ENCODE measurements at places on chromosomes 12 and 14. TPM values are rescaled to one million over a fixed set of nuclear protein-coding genes. Genes with fewer than 3 reads are reported as not detected.

DNA sequence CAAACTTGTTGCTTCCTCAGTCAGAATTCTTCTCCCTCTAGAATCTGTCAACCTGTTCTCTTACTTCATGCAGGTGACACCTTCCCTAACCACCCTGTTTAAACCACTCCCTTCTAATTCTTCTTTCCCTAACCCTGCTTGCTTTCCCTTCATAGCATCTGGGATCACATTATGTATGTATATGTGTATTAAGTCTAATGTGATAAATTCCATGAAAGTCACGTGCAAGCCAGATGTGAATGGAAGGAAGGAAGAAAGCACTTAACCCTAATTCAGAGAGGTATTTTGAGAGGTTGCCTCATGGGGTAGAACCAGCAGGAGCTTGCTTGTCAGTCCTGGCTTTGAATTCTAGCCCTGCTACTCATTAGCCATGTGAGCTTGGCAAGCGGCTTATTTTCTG, 340.0 kb downstream of the TRHDE start:
- no peak for DNase-seq

- no peak for DNase-seq
These were observed 25.4 kb upstream of the BCL7A start for GRCh38 chr12:121996050-121996944.

GRCh38 chr14:44766285-44766684, 195.5 kb downstream of the KLHL28 start:
- no peak for DNase-seq

GRCh38 chr12:3600039-3600720, 109.2 kb downstream of the PRMT8 start:
- no peak for DNase-seq

GRCh38 chr12:86264451-86265328, 8.5 kb upstream of the MGAT4C start:
- peak; percentile 13 for DNase-seq

DNA sequence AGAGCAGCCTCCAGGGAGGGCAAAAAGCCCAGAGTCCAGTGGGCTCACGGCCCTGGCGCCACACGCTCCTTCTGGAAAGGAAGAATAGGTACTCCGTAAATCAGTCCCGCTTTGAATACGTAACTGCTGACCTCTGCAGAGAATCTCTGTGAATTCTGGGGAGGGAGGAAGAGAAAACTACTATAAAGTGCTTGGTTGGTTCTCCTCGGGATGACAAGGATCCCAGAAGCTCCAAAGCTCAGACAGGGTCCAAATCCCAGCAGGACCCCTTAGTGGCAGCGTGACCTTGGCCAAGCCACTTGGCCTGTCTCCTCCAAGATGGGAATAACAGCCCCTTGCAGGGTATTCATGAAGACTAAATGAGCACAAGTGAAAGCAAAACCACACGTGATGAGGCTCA, 31.7 kb downstream of the ANO2 start:
- DNase-seq: no peak

- DNase-seq: no peak
These were observed 13.7 kb downstream of the SIX4 start for GRCh38 chr14:60710494-60710893.

The TPH2 gene
- 0.04 TPM for polyA plus RNA-seq

The SLC17A8 gene
- 1.5 TPM for polyA plus RNA-seq

The AMN gene
- polyA plus RNA-seq: 327 TPM

The KCNC2 gene
- polyA plus RNA-seq: 0.42 TPM
